ENCODE measurements at places on chromosomes 4 and X.

GRCh38 chr4:151671541-151672059 is 89.2 kb downstream of the GATB start:
- no peak for DNase-seq

DNA sequence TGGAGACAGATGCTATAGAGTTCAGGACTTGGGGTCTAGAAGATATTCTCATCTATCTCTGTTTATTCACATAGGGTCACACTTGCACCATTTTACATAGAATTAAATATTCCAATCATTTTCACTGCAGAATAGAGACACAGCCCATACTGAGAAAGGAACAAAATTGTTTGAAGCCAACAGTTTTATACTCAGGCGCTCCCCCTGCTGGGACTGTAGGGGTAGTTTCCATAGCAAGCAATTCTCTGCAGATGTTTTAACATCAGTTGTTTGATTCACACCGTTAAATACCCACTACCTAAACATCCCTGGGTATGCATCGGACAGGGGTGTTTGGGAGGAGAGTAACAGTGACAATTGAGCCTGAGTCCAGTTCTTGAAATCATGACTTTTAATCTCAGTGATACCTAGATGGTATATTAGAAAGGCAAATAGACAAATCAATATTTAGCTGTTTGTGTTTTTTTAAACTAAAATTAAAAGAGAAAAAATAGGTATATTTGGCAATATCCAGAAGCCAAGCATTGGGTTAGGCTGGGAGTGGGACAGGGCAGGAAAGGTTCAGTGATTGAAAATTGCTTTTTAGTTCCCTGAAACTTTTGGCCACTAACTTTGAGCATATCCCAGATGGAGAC is 33.8 kb downstream of the LONRF3 start:
- peak; percentile 1 for DNase-seq

GRCh38 chrX:39877905-39878304 is 219.9 kb downstream of the BCOR start:
- no peak for DNase-seq

- no peak for DNase-seq
Observed at GRCh38 chr4:74037076-74037955, 1.2 kb downstream of the CXCL3 start.

DNA sequence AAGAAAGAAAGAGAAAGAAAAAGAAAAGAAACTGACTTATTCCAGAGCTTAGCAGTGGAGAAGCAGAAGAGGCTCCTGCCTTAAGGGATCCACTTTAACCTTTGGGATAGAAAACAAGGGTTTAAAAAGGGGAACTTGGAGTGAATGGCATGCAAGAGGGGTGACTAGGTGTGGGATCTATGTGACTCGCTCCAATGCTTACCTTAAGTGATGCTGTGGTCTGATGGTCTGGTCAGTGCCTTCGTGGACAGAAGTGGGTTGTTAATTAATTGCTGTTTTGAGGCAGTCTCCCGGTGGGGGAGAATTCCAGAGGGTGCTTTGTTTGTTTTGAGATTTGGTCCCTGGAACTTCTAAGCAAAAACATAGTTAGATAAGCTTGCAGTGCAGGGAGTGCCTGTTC is 21.1 kb upstream of the RHOXF1 start:
- DNase-seq = no peak

DNA sequence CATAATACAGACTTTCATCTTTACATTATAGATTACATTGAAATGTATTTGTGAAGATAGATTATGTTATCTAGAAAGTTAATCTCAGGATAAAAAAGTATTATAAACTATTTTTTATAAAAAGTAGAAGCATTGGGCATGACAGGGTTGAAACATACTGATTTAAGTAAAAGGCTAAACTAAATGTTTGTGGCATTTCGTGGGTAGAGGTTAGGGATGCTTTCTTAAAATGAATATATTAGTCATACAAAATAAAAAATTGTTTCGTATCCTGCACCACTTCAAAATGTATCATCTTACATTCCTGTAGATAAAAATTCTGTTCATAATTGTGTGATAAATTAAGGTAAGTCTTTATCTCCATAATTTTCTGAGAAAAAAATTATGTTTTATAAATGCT is 603.6 kb downstream of the SPRY1 start:
- DNase-seq = no peak

DNA sequence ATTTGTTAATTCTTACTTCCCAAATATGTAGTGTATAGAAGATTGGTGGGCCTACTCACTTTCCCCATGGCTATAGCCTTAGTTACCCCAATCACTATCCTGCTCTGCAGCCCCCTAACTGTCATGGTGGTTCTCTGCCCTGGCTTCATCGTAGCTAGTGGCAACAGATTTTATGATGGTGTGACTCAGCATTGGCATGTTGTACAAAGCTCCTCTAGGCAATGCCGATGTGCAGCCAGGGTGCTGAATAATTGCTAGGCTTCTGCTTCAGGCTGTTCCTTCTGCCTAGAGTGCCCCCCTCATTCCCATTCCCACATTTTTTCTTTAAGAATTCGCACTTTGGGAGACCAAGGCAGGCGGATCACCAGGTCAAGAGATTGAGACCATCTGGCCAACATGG is 35.2 kb downstream of the AFF2 start:
- DNase-seq = no peak

GRCh38 chr4:76035799-76036380 is at the start of gene CXCL11:
Gene CXCL11, minus strand, starts transcription at chr4:76036070. Its CDS starts 83 bp downstream, at chr4:76035987.
- no peak for DNase-seq

- no peak for DNase-seq
Observed at GRCh38 chr4:40865696-40866095, 115.9 kb downstream of the NSUN7 start.

DNA sequence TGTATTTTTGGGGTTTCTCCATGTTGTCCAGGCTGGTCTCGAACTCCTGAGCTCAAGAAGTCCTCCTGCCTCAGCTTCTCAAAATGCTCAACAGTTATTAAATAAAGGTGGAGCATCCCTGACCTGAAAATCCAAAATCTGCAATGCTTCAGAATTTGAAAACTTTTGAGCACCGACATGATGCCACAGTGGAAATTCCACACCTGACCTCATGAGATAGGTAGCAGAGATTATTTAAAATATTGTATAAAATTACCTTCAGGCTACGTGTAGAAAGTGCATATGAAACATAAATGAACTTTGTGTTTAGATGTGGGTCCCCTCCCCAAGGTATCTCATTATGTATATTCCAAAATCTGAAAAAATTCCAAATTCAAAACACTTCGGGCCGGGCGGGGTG is 42.7 kb upstream of the PDGFRA start:
- no peak for DNase-seq

- DNase-seq = no peak
Observed at GRCh38 chrX:124216396-124217115, 115.9 kb upstream of the TEX13D start.

- no peak for DNase-seq
Observed at GRCh38 chrX:21735768-21736127, 22.2 kb downstream of the SMPX start.

- DNase-seq = no peak
Observed at GRCh38 chr4:85210353-85210752, 243.9 kb upstream of the WDFY3 start.

GRCh38 chr4:123977641-123978081 is 581.1 kb downstream of the SPRY1 start:
- no peak for DNase-seq

DNA sequence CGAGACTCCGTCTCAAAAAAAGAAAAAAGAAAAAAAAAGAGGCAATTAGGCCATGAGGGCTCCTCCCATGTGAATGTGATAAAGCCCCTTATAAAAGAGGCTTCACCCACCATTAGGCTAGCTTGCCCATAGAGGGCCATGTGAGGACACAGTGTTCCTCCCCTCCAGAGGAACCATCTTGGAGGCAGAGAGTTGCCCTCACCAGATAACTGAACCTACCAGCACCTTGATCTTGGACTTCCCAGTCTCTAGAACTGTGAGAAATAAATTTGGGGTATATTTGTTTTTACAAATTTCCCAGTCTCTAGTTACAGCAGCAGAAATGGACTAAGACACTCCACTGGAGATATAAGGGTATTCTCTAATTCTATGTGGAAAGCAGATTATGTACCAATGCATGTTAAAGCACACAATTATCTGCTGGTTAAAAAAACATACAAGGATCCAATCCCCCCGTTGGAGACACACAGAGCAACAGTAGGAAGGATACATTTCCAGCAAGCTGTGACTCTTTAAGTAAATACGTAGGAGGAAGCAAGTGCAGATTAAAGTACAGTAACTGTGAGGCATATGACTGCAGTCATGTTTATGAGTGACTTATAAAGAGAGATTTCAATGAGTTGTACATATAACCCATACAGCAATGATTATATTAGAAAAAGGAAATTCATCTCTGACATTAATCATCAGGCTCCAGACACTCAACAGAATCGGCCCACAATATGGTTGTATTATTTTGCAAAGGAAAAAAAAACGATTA is 21.4 kb downstream of the SH3RF1 start:
- DNase-seq = no peak

GRCh38 chr4:74682567-74683359 is 111.6 kb downstream of the BTC start:
- DNase-seq = no peak

DNA sequence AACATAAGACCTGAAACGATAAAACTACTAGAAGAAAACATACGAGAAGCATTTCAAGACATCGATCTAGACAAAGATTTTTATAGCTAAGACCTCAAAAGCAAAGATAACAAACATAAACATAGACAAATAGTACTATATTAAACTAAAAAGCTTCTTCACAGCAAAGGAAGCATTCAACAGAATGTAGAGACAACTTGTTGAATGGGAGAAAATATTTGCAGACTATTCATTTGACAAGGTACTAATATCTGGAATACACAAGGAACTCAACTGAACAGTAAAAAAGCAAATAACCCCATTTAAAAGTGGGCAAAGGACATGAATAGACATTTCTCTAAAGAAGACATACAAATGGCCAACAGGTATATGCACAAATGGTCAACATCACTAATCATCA is 49.8 kb downstream of the MANBA start:
- DNase-seq = no peak

DNA sequence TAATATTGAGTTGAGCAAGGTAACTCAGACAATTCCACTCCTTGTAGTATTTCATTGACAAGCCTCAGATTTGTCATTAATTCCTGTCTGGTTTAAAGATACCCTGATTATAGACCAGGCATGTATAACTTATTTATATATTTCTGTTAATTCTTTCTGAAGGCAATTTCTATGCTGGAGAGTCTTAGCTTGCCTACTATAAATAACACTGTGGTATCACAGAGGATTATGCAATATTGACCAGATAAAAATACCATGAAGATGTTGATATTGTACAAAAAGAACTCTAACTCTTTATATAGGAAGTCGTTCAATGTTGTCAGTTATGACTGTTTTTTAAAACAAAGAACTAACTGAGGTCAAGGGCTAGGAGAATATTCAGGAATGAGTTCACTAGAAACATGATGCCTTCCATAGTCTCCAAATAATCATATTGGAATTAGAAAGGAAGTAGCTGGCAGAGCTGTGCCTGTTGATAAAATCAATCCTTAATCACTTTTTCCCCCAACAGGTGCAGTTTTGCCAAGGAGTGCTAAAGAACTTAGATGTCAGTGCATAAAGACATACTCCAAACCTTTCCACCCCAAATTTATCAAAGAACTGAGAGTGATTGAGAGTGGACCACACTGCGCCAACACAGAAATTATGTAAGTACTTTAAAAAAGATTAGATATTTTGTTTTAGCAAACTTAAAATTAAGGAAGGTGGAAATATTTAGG is 821 bp downstream of the CXCL8 start:
- DNase-seq = no peak
